ENCODE measurements at places on chromosomes 5 and 9.

DNA sequence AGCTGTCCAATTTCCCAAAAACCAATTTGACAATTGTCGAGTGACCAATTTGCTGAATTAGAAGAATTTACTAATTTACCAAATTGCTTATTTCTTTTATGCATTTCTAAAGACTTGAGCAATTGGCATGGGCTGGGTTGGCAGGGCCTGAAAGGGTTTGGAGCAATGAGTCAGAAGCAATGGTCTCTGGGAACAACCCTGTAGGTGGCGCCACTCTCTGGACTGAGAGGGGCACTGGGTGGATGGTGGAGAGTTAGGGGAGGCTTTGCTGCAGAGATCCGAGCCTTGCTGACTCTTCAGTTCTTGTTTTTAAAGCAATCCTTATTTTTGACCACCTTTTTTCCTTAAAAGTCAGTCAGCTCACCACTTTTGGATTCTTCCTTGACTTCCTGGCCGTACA is 71.5 kb upstream of the RPS23 start:
- no peak for DNase-seq

DNA sequence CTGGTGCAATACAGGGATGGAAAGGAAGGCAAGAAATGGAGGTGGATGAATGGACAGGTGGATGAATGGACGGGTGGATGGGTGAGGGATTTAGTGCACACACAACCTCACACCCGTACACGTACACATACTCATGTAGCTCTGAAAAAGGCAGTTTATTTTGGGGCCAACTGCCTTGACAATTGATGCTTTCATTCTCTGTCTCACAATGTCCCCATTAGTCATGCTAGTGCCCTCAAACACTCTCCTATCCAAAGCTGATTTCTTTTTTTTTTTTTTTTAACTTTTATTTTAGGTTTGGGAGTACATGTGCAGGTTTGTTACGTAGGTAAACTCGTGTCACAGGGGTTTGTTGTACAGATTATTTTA is 495.0 kb downstream of the DMAC1 start:
- no peak for DNase-seq

DNA sequence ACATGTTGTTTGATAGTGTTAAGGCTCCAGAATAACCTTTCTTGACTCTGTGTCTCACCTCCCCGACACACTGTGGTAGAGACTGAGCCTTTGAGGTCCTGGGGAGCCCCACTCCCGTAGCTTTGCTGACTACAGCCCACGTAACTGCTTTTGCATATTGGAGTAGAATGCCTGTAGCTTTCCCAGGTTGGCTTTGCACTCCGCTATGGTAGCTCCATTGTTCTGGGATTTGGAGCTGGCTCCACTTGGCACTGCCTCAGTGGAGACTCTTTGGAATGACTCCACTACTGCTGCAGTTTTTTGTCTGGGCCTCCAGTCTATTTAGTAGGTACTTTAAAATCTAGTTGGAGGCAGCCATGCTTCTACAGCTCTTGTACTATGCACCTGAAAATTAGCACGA is 56.2 kb upstream of the ANXA1 start:
- DNase-seq: no peak

DNA sequence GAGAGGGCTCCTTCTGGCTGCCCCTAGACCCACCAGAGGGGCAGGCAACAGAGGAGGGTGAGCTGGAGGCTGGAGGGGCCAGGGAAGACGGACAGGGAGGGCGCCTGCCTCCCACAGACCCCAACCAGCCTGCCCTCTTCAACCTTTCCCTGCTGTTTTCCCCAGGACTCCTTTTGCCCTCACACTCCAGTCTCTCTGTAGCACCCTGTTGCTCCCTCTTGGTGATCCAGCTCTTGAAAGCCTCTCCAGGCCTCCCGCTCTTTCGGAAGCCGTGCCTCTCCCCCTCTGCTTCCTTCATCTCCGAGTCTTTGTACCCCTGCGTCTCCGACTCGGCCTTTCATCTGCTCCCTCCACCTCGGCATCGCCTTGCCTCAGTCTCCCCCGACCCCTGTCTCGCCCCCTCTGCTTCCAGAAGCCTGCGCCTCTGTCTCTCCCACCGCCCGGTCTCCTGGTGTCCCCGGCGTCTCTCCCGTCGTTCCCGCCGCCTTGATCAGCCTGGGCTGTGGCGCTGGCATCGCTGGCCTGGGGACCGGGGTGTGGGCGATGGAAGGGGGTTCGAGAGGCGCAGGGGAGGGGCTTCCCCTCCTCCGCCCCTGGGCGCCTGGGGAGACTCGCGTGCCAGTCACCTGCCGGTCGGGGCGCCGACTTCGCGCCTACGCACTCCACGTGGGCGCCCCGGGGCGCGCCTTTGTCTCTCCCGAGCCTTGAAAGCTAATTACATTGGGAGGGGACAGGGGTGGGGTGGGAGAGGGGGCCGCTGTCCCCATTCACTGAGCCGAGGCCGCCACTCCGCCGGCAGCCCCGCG is 5.3 kb upstream of the PRDM12 start:
- no peak for DNase-seq

DNA sequence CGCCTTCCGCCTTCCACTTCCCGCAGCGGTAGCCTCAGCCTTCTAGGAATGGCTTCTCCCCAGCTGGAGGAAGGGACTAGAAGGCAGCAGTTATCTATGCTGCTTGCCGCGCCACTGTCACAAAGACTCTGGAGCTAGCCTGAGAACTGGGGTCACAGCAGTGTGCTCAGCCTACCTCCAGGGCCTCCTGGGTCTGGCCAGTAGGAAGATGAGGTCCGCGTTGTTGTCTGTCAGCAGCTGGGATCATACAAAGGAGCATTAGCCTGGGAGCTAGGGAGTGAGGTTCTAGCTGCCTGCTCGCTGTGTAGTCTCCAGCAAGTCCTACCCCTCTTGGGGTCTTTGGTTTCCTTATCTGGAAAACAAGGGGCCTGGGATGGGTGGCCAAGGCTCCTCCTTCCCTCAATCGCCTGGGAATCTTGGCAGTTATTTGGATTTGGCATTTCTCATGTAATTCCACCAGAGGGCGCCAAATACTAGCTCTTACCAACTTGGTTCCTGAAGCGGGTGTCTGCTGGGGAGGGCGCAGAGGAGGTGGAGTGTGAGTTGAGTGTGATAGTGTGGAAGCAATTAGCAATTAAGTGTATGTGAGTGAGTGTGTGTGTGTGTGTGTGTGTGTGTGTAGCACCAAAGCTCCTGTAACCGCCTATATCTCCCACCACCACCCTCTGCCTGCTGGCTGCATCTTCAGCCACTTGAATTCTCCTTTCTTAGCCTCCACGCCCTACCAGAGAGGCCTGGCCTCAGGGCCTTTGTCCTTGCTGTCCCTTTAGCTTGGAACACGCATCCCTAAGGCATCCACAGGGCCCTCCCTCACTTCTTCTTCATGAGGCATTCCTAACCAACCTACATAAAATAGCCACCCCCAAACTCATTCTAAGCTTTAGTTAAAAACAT is 97.1 kb downstream of the ENTREP1 start:
- peak; percentile 13 for DNase-seq

GRCh38 chr9:79489261-79490000 is 82.3 kb upstream of the TLE4 start:
- no peak for DNase-seq

DNA sequence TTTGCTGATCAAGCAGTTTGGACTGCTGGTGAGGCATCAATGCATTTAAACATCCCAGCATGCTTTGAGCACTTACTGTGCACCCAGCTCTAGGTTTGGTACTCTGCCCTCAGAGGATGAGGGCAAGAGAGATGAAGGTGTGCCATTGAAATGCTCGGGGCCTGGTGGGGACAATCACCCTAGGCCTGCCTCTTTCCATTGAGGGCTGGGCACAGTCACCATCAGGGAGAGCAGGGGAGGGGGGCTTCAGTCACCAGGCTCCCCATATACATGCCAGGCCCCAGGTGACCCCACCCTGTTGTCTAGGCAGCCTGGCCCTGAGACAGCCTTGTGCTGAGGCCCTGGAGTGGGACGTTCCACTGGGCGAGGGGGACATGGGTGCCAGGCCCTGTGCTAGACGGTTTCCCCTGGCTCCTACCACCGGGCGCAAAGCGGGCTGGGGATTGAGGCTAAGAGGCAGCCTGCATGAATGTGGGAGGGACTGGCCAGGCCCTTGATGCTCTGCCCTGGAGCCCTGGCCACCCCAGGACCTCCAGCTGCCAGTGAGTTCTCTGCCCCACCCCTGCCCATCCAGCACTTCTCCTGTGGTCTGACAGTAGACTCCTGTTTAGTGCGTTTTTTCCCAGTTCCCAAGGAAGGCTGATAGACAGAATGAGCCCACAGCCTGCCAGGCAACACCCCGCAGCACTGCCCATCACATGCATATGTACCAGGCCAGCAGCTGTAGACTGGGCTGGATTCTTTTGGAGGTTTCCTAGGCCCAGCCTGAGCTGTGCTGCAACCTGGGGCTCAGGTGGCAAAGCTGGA is 18.9 kb downstream of the TCF7 start:
- DNase-seq: no peak

DNA sequence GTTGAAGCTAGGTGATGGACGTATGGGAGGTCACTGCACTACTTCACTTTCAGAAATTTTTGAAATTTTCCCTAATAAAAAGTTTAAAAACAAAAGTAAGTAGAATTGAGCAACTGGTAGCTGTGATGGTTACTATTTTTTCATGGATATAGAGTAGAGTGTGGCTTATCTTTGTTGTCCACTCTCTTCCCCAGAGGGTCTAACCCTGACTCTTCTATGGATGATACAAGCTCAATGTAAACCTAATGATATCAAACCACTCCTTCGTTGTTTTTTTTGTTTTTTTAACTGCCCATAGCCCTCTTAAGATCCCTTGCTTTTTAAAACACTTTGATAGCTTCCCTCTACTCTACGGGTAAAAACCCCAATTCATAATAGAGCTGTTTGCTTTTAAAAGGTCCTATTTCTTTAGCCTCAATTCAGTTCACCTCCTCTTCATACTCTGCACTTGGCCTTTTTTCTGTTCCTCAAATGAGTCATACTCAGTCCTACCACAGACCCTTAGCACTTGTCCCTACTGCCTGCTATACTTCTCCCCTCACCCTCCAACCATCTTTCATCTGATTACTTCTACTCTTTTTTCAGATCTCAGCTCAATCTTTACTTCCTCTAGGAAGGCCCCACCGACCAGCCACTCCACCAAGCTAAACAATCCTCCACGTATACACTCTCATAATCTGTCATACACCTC is 2.6 kb downstream of the HDAC3 start:
- DNase-seq: no peak

DNA sequence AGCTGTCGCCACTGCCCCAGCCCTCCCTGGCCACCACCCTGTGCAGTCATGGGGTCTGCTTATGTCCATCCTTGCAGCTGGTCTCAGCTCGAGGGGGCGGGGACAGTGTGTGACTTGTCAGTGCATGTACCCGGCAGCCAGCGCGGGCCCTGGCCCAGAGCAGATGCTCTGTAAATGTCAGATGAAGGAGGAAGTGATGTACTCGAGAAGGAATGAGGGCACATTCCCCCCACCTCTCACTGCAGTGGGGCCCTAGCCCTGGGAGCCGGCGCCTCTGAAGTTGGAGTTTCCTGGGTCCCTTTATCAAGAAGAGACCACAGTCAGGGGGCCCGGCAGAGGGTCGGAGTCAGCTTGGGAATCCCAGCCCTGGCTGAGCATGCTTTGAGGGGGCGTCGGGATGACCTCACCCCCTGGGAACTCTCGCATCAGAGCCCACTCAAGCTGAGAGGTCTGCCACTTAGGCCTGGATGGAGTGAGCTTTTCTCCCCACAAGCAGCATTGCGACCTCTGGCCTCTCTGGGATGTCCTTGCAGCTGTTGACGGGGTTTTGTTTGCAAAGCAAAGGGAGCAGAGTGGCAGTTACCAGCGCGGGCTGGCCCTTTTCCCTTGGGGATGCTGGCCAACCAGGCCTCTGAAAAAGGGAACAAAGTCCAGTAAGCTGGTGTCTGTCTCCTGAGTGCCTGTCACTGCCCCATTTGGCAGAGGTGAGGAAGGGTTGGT is 19.0 kb downstream of the NEURL1B start:
- DNase-seq: no peak

DNA sequence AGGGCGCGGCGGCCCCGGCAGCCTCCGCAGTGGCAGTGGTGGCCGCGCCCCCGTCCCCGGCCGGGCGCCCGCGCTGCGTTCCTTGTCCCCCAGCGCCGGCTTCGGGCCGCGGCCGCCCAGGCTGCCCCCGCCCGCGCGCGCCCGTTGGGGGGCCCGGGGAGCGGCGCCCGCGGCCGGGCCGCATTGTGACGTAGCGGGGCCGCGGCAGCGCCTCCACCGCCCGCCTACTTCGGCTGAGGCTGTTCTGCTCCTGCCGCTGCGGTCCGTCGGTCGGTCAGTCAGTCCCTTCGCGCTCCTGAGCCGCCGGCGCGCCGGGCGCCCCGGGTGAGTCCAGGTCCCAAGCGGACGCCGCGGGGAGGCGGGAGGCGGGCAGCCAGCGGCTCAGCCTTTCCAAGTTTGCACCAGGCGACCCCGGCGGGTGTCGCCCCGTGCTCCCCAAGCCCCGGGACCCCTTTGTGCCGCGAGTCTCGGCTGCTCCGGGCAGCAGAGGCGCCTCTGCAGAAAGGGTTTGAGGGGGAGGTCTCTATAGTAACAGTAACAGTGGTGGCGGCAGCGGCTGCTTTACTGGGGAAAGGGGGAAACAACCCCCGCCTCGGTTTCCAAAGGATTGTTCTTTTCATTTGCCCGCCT is at the start of gene SNCAIP:
Gene SNCAIP, plus strand, starts transcription at position 277 of the 630 bp plus-strand sequence. CDS start 78,898 bp downstream, outside the sequence.
- DNase-seq: no peak
